Left lung (tissue), 14 donors: ENCODE measurements at places on chromosomes 1 and 21. TPM values are rescaled to one million over a fixed set of nuclear protein-coding genes. Genes with fewer than 3 reads are reported as not detected.

Gene SMYD3
- 35.1 TPM for total RNA-seq

Gene PPFIA4
- total RNA-seq = 2.1 TPM

Gene DNAJC6
- total RNA-seq = 3.8 TPM

Gene PSMG1
- 41.3 TPM for total RNA-seq

Gene OR6N1
- not detected for total RNA-seq

Gene HMCN1
- total RNA-seq = 91.0 TPM

Gene PTPN14
- 36.8 TPM for total RNA-seq

Gene HSD3B1
- not detected for total RNA-seq

Gene AIM2
- 0.90 TPM for total RNA-seq

Gene PTPN7
- 2.7 TPM for total RNA-seq

Gene FMOD
- total RNA-seq = 36.6 TPM

Gene CLCA4
- total RNA-seq = not detected

Gene KIAA1614
- total RNA-seq = 5.1 TPM

Gene IQCC
- total RNA-seq = 1.9 TPM
